ENCODE measurements at places on chromosomes 1 and 21.

DNA sequence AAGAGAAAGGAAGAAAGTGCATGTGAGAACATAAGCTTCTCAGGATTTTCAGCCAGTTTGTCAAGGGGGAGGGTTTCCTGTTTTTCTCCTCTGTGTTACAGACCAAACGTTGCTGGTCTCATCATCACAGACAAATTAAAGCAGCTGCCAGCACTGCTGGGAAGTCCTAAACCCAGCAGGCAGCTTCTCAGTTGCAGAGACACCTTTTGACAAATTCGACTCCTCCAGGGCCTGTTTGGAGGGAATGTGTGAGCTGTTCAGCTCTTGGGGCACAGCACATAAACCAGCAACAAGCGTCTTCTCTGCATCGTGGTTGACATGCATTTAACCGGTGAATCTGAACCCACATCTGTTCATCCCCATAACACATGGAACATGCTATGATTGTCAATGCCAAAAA, 454.6 kb upstream of the RUNX1 start:
- no peak for DNase-seq

- DNase-seq, result no peak
These were observed 10.7 kb upstream of the NPHP4 start for GRCh38 chr1:6002714-6003501.

- no peak for DNase-seq
These were observed 60.1 kb upstream of the CYP2J2 start for GRCh38 chr1:59986516-59987310.

DNA sequence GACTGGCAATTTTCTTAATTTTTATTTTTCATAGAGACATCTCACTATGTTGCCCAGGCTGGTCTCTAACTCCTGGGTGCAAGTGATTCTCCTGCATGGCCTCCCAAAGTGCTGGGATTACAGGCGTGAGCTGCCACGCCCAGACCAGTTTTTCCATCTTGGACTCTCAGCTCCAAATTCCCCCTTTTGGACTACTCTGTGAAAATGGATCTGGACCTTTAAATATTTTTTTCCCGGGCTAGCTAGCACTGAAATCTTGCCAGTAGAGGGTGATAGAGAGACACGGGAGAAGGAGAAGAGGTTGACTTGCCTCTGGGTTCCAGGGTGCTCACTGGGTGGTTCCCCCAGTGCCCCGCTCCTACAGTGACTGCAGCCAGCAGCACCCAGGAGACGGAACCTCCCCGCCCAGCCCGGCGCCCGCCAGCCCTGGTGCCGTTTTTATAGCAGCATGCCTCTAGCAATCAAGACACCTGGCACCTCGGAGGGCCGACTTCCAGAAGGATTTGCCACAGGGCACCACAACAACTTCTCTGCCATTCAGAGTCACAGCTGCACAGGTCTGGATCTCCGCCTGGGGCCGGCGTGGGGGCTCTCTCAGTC, 34.7 kb upstream of the SCCPDH start:
- DNase-seq, result peak; percentile 61

DNA sequence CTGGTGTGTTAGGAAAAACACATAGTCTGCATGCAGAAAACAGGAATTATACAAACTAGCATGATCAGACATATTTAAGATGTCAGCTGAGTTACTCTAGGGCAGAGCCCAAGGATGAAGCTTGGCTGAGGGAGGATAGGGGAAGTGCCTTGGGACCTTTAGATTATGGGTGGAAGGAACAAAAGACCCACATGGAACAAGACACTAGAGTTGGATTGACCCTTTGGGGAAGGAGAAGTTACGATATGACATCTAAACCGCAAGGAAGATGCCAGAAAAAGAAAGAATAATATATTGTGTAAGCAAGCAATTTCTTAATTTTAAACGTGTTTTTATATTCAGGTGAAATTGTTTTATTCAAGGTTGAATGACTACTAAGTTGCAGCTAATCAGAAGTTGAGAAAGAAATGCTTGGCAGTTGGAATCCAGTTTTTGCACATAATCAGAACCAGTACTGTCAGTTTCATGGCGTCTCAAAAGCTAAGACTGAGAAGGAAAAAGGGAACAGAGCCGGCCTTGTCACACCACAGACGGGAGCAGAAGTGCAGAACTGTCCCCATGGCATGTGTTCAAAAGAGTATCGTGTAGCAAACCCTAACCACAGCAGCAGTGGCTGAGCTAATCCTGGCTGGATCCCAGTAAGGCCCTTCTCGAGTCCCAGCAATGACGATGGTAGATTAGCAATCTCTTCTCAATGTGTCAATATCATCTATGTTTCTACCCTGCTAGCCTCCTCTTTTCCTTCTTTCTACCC, 31.2 kb upstream of the IFNAR2 start:
- no peak for DNase-seq

GRCh38 chr1:213369465-213369864, 318.4 kb downstream of the RPS6KC1 start:
- DNase-seq, result no peak

DNA sequence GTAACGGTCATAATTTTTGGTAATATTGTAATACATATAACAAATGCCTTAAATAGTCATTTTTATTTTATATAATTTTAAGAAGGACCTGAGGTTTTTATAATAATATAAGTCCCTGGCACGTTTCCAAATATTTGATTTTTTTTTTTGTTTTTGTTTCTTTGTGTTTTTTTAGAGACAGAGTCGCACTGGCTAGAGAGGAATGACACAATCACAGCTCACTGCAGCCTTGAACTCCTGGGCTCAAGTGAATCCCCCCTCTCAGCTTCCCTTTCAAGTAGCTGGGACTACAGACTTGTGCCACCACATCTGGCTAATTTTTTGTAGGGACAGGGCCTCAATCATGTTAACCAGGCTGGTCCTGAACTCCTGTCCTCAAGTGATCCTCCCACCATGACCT, 29.7 kb downstream of the ARHGAP29 start:
- DNase-seq, result no peak

GRCh38 chr1:66317248-66317515, 216.8 kb upstream of the SGIP1 start:
- DNase-seq, result no peak

DNA sequence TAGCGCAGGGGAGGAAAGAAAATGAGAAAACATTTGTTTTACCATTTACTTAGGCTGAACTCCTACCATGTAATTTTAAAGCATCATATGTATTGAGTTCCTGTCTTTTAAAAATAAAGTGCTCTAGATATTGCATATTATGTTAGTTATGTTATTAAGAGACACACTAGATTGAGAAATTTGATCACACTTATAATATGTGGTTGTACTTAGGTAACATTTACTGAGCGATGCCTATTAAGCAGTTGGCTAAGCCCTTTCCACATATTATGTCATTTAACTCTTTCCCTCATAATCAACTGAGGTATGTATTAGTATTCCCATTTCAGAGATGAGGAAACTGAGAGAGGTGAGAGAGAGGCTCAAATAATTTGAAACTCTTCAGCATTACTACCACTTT, 4.5 kb upstream of the LRRC8D start:
- DNase-seq, result no peak

GRCh38 chr1:36492491-36492890, 9.8 kb upstream of the CSF3R start:
- no peak for DNase-seq

- DNase-seq, result no peak
These were observed 5.8 kb upstream of the FOXD3 start for GRCh38 chr1:63316598-63316983.

DNA sequence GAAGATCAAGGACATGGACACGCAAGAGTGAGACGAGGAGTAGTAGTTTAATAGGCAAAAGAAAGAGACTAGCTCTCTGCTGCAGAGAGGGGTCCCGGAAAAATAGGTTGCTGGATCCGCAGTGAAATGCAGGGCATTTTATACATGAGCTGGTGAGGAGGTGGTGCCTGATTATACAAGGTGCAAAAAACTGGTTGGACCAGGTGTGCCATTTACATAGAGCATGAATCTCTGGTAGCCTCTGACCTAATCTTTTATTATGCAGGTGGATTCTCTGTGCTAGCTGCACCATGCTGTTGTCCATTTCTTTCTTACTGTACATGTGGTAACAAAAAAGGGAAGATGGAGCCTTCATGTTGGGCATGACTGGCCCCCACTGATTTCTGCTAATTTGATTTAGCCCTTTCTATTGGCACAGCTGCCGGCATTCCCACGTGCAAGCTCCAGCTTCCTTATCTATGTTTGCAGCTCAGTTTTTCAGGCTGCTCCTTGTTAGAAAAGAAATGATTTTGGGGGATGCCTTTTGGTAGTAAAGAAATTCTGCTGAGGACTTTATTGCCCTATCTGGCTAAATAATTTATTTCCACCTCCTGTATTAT, 548.1 kb downstream of the BRINP3 start:
- no peak for DNase-seq

GRCh38 chr1:65704318-65704717, 88.4 kb upstream of the PDE4B start:
- DNase-seq, result no peak

DNA sequence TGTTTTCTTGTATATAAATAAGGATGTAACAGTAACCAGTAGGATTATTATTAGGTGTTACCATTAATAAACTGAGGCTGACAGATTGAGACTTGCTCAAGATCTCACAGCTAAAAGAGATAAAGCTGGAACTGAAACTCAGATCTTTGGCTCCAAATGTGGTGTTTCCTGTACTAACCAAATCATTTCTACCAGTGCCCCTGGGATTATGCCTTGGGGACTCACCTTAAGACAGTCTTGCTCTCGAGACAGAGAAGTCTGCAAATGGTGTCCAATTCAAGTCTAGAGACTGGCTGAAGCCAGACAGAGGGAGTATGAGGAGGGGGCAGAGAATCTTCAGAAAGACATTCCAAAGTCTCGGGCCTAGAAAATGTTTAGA, 593 bp upstream of the CD53 start:
- no peak for DNase-seq

DNA sequence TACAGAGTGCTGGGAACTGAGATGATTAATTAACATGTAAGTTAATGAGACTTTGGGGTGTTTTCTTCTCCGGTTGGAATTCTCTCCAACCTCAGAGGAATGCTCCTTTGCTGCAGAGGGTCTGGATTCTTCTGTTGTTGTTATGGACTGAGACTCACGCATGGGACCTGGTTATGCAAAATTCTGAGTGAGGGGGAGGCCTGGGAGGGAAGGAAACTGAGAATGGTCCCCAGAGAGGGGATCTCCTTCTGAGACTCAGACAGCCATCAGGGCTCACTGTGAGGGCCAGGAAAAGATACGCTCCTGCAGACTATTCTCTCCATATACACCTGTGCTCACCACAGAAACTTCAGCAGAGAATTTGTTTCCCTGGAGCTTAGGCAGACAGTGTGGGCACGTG, 56.3 kb downstream of the HTR6 start:
- DNase-seq, result no peak

- no peak for DNase-seq
These were observed 522.6 kb upstream of the PLXNA2 start for GRCh38 chr1:208766832-208767231.

DNA sequence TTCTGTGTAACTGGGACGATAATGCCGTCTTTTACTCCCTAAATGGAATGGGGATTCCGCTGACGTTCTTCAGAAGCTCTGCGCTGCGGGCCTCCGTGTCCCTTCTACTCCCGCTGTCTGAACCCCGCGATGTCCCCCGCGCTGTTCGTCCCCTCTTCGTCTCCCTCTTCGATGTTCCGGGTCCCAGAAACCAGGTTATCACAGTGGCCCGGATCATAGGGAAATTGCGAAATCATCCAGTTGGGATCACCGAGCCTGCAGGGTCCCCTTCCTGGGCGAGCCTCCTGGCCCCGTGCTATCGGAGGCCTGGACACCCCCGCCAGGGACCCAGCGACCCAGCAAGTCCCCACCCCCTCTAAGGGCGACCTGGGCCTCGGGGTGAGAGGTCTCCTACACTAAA, 154.2 kb downstream of the PPIAL4G start:
- no peak for DNase-seq

DNA sequence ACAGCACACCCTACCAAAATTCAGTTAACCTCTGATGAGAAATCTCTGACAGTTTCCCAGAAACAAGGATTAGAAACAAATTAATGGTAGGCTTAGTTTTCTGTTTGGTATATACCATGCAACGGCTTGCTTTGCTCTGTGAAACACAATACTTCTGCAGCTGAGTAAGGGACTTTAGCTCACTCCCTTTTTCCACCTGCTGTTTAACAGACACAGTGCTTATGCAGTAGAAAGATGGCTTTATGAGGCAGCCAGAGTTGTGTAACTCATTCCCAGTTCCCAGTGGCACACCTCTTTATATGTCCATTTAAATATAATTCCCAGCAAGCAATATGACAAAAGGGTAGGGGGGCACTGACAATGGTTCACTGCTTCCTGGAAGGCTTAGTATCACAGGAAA, 124.0 kb downstream of the PIGK start:
- DNase-seq, result peak; percentile 61

- DNase-seq, result no peak
These were observed 777.5 kb upstream of the ADGRL2 start for GRCh38 chr1:81023187-81023724.

DNA sequence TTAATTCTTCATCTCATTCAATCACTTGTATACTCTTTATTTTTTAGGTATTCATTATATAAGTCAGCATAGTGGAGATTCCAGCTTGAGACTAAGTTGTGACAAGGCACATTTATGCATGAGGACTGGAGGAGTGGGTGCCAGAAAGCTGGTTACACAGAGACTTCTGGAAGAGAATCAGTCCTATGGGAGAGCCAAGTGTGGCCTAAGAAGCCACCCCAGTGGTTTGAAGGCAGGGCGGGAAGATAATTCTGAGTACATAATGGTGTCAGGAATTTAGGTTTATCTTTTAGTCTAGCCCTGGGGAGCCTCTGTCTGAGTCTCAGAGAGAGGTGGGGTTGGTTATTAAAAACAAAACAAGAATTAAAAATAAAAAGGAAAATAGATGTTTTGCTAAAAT, 83.0 kb downstream of the SPAG17 start:
- no peak for DNase-seq

- no peak for DNase-seq
These were observed 20.3 kb upstream of the BMP8B start for GRCh38 chr1:39808784-39809517.

DNA sequence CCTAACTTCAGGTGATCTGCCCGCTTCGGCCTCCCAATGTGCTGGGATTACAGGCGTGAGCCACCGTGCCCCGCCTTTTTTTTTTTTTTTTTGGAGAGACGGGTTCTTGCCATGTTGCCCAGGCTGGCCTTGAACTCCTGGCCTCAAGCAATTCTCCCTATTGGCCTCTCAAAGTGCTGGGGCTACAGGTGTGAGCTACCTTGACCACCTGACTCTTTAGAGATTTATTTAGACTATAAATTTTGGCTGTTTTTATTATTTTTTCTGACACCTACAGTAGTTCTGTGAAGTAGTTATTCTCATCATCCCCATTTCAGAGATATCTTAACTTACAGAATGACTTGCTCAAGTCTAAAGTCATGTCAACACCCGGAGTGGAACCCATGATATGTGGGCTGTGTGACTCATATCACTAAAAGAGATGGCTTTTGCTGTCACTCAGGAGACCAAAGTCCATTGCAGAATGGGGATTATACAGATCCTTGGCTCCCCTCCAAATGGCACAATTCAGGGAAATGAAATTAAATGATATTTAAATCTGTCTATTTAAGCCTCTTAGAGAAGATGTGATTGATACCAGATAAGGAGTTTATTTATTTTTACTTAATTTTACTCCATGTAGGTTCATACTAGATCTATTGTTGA, 93.2 kb downstream of the CTH start:
- no peak for DNase-seq

DNA sequence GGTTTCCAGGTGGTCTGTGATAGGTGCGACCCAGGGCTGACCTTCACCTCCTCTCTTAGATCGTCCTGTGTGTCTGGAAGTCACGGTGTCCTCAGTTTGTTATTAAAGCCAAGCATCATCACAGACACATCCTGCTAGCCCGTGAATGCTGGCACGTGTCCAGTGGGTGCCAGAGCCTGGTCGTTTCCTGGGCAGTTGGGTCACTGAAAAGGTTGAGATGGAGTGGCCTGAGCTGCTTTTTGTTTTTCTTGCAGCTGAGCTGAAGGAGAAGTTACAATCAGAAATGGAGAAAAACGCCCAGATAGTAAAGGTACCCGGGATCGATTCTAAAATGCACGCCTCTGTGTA, 23.2 kb downstream of the PCNT start:
- no peak for DNase-seq

Data from HEK293T (cell line).